DMS 273 treated with DMSO at 0.1 percent for 48 hours (cell line): ENCODE measurements at places on chromosomes 7 and 10.

GRCh38 chr10:66209025-66209424, 716.8 kb upstream of the LRRTM3 start:
- DNase-seq, result no peak

DNA sequence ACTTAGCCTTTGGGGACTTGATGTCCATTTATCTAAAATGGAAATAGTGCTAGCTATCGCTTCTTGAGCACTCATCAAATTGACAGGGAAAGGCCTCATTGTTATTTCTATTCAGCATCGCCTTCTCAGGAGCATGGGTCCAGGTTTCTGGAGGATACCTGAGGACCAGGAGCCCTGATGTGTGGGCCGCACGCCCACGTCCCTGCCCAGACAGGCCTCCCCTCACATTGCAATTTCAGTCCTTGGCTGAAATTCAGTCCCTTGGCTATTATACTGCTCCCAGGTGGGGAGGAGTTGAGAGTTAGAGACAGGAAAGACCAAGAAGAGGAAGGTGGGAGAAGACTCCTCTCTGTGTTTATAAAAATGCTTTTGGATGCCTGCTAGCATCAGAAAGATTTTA, 38.9 kb downstream of the GPRIN2 start:
- DNase-seq, result no peak

DNA sequence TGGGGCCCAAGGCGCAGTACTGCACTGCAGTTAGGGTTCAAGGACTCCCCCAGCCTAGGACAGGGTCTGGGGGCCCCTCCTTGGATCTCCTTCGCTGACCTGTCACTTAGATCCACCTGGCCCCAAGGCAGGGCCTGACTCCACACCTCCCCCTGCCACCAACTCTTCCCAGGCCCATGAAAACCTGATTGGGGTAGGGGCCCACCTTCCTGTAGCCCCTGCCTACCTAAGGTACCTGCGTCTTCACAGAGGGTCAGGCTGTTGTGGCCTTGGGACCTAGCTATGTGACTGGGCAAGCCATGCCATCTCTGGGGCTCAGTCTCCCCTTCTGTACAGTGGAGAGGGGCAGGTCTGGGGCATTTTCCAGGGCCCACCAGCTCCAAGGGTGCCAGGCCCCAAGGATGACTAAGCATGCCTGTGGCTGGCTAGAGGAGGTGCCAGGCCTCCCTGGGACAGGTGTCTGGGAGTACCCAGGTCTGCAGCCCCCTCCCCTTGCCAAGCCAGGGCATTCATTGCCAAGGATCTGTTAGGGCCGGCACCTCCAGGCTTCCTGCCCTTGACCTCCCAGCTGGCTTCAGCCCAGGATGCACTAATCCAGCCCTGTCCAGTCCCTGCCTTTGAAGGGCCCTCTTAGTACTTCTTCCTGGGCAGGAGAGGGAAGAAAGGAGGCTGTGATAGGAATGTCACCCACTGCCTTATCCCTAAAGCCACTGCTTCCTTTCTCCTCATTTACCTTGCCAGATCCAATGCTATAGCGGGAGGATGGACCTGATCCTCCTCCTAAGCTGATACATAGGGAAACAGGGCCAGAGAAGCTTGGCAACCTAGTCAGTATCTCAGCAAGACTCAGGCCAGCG, 1.3 kb downstream of the LIMK1 start:
- DNase-seq, result no peak

DNA sequence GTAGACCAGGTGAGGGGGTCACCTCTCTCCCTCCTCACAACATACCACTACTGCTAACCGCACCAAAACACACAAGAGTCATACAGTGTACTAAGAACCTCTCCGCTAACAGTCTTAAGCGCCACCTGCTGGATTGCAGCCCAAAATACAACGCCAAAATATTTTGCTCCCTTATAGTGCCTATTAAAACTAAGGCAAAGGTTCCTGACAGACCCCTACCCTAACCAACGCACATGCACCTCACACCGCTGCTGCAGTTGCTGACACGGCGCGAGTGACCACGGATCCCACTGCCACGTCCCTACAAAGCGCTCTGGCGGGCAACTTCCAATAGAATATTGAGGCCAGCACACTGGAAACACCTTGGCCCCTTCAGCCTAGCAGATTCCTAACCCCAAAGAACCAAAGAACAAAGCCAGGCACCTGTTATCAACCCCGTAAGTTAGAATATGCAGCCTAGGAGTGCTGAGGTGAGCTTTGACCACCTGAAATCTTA, 563.6 kb upstream of the SEMA3D start:
- no peak for DNase-seq

- no peak for DNase-seq
These were observed 2.8 kb upstream of the DENND2A start for GRCh38 chr7:140643416-140643815.
